Sciatic nerve (tissue), 2 donors: ENCODE measurements at places on chromosomes 7 and 10.

DNA sequence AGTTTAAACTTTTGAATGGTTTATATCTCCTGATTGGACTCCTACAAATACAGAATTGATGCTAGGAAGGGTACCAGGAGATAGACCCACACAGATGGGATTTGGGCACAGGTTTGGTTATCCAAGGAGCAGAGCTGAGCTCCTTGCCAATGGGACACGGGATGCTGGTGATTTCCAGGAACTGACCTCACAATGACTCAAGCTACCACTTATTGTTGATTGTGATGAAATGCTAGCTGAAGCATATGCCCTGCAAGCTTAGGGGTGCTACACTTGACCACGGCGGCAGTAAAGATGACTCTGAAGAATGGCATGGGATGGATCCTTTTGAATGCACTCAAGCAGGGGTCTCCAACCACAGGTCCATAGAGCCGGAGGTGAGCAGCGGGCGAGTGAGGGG lies 45.5 kb upstream of the VKORC1L1 start:
- DNase-seq: no peak

- DNase-seq: no peak
Measured at GRCh38 chr10:124142006-124142739, 48.8 kb upstream of the CHST15 start.

- DNase-seq: no peak
Measured at GRCh38 chr7:21269021-21269420, 158.9 kb upstream of the SP4 start.

- no peak for DNase-seq
Measured at GRCh38 chr7:42950417-42950816, 18.2 kb downstream of the MRPL32 start.

DNA sequence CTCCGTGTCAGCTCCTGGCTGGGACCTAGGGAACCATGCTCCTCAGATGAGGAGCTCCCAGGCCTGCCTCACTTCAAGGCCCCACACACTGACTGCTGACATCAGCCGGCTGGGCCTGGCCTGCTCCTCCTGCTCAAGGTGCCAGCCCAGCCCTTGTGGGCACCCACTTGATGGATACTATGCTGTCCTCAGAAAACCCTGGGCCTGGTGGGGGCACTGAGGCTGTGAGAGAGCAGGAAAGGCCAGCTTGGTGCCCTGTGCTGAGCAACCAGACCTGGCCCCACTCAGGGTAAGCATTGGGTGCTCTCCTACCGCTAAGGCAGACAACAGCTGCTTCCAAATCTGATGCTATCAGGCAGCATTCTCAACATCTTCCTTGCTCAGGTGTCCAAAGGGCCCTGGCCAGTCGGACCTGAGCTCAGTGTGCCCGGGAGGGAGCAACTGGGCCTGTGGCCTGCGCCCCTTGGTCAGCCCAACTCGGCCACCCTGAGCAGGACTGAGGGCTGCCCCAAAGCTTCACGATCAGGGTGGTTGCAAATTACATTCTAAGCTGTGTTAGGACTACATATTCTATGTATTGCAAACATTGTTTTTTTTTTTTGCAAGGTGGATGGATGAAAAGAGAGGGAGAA lies 21.9 kb upstream of the ANTXRL start:
- no peak for DNase-seq

DNA sequence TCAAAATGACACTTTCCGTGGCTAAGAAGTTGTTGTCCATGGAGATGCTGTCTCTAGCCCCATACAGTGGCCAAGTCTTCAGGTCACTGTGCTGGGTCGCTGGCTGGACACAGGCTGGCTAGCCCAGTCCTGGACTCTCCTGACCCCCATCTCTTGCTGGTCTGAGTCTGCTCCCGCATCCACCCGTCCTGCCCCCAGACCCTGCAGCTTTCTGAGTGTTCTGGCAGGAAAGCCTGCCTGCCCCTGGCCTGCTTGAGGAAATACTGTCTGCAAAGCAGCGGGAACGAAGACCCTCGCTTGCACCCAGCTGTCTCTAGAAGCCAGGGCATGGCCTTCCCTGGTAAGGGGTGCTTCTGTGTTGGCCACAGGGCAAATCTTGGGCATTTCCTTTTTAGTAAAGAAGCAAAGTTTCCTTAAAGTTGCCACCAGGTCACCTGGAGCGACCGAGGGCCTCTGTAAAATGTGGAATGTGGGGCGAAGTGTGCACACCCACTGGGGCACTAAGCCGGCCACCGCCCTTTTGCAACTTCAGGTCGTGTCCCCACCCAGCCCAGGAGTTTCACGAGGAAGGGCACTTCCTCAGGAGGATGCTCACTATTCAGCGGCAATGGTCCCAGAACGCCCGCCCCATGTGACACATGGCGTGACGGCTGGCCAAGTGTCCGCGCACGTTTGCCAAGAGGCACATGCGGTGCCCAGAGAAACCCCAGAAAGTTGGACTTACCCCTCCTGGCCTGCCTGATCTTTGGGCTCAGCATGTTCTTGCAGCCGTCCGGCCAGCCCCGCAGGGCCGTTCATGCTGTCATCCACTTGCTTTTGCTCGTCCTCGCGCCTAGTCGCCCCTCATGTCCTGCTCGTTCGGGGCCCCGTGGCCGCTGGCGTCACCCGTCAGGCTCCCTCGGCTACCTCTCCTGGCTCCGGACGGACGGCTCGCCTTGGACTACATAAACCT lies 558 bp downstream of the ARHGAP22 start:
- DNase-seq: peak; percentile 67

DNA sequence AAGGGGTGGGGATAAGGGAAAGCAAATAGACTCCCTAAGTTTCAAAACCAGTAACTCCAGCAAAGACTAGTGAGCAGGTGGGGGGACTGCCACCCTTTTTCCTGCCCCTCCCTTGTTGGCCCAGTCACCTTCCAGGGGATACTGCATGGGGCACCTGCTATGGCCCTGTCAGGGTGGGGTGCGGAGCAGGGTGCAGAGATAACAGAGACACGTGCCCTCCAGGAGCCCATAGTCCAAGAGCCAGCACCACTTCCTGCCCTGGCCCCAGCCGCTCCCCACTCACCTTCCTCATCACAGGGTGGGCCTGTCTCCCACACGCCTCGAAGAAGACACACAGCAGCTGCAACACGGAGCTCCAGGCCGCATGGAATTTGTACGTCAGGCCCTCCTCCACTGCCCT lies 20.6 kb downstream of the RRP12 start:
- no peak for DNase-seq

DNA sequence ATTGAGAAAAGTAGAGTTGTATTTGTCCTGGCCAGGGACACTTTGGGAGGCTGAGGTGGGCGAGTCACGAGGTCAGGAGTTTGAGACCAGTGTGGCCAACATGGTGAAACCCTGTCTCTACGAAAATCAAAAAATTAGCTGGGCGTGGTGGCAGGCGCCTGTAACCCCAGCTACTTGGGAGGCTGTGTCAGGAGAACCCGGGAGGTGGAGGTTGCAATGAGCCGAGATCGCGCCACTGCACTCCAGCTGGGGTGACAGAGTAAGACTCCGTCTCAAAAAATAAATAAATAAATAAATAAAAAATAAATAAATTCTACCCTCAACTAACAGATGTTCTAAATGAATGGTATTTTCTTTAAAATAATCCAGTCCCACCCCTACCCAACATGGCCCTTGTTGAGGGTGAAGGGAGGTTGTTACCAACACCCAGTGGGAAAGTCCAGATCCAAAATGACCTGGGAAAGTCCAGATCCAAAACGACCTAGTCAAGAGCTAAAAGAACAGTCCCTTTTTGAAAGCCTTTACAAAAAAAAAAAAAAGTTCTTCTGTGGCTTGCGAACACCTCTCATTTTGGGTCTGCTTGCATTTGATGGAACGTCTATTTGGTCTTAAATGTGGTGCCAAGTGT lies 16.0 kb downstream of the MXI1 start:
- DNase-seq: no peak

- no peak for DNase-seq
Measured at GRCh38 chr7:135194494-135195095, 16.7 kb downstream of the WDR91 start.

DNA sequence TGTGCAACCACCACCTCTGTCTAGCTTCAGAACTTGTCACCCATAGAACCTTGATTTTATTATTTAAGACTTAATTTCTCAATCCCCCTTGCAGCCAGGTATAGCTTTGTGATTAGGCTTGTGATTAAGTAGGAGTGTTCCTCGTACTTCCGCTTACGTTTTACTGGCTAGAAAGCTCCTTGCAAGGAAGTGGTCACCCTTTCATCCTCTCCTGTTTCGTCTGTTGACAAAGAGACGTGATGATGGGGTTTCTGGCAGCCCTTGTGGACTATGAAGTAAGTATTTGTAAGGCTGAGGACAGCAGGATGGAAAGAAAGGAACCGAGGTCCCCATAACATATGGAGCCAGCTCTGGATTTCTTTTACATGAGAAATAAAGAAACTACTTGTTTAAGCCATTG lies 86.5 kb upstream of the KDM7A start:
- no peak for DNase-seq

- no peak for DNase-seq
Measured at GRCh38 chr10:93711891-93712290, 9.5 kb upstream of the FRA10AC1 start.

GRCh38 chr7:136064081-136064480 lies 86.9 kb upstream of the MTPN start:
- DNase-seq: no peak

GRCh38 chr10:72490951-72491350 lies 134.9 kb downstream of the MICU1 start:
- DNase-seq: no peak

DNA sequence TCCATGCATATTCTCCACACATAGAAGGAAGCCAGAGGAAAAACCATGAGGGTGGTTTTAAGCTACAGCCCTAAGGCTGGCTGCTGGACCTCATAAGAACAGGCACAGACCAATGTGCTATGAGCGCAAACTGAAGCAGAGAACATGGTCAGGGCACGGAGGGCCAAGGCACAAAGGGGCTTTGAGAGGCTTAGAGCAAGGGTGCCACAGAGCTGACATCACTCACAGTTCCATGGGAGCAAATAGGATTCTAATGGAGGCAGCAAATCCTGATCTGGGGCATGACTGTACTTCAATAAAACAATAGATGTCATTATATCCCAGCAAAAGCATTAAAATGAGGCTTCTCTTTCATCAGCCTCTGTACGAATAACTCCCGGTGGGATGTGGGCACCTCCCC lies 162.4 kb downstream of the COBL start:
- DNase-seq: no peak

DNA sequence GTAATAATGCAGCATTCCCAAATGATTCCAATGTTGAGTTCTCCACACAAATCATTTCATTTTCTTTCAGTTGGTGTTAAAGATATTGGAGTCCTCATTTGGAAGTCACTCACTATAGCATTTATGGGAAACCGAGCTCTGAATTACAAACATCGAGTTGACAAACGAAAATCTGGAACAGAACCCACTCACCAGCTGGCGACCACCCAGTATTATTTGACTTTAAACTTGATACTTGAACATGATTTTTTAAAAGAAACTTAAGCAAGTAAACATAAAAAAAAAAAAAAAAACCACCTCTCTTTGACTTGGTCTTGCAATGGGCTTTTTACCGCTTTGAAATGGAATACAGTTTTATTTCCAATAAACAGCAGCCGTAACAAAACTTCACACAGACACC lies 576.6 kb upstream of the C7orf33 start:
- DNase-seq: no peak

- DNase-seq: no peak
Measured at GRCh38 chr7:55250313-55250712, 114.8 kb upstream of the LANCL2 start.

DNA sequence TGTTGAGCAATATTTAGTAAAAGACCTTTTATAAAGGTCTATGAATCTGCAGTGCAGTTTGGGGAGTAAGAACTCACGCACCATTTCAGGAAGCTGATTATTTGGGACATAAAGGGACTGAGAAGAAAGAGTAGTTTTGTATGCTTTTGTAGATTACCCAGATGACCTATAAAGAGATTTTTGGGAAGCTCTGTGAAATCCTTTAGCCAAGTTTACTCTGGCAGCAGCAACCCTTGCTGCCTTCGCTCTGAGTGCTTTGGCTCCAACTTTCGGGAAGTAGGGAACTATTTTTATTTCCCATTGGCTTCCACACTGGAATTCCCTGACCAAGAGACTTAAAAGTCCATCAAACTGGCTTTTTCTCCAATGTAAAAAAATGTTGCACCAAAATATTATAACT lies 1110.1 kb upstream of the PHF14 start:
- DNase-seq: no peak

- peak; percentile 7 for DNase-seq
Measured at GRCh38 chr7:151178831-151179230, 8.2 kb downstream of the ASB10 start.

GRCh38 chr10:79391231-79392019 lies 44.2 kb downstream of the PPIF start:
- peak; percentile 64 for DNase-seq
